Ovary (tissue), 10 donors: ENCODE measurements at places on chromosomes 1 and 21. TPM values are rescaled to one million over a fixed set of nuclear protein-coding genes. Genes with fewer than 3 reads are reported as not detected.
A peak's percentile ranks its signal among the peaks of the same experiment; 100 is the strongest.

- DNase-seq = peak; percentile 71
These were observed 2.5 kb upstream of the OLFML3 start for GRCh38 chr1:113976609-113977278.

DNA sequence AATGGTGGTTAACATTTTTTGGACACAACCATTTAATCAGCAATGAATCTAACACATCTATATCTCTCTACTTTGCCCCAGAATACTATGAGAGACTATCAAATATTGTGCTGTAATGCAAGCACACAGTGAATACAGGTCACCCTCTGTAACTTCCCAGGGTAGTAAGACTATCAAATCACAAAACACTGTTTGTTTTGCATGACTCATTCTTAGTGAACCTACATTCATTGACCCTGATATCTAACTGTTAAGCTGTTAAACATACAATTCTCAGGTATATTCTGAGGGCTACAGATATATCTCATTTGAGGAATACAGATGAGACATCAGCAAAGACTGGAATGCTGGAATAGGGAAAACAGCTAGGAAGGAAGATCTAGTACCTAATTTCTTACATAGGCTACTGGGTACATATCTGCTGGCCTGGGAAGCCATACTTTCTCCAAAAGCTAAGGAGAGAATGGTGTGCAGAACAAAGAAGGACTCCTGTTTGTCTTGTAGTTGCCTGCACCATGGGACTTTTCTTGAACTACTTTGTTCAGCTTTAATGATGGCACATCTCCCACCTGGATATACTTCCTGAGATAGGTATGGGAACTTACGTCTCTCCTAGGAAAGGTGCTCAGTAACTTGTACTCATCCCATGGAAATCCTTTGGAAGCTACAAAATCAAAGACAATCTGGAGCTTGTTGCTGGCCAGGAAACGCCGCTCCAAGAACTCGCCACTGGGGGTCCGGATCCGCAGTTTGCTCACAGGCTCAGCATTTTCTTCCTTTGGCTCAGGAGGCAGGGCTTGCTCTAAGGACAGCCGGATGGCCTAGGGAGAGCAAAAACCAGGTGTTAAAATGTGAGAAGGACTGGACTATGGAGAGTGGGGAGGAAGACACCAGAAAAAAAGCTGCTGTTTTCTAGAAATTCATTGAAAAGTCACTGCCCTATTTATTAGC is 51.9 kb upstream of the DMRTA2 start:
- no peak for DNase-seq

- DNase-seq = no peak
These were observed 5.1 kb downstream of the SDC3 start for GRCh38 chr1:30903343-30904034.

GRCh38 chr1:212760126-212760823 is 31.3 kb downstream of the NSL1 start:
- no peak for DNase-seq

GRCh38 chr1:30512914-30513265 is 210.5 kb downstream of the MATN1 start:
- no peak for DNase-seq

DNA sequence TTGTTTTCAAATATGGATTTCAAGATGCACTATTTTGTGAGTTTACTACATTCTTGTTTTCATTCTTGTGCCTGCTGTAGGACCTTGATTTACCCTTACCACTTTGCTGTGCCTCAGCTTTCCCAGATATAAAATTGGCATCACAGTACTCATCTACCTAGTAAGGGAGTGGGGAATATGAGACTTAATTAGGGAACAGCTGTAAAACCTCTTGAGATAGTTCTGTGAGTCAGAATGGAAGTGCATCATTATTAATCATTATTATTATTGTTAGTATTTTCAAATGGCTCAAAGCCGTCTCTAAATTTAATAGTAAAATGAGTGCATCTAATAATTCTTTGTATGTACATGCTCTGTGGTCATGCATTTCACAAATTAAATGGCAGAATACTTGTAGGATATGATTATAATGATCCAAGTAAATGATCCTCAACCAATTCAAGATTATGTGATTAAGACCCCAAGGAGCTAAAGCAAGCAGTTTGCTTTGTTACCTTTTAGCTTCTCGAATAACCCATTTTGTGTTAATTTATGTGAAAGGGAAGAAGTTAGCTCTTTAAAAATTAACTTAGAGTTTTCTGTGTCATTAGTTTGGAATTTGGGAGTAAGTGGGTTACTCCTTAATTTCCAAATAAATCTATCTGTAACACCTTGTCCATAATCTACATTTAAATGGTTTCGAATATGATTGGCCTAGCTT is 155.4 kb downstream of the NFIA start:
- no peak for DNase-seq

GRCh38 chr1:221719987-221720386 is 21.9 kb downstream of the DUSP10 start:
- DNase-seq = no peak

- no peak for DNase-seq
These were observed 89.3 kb upstream of the EDEM3 start for GRCh38 chr1:184843732-184844495.

GRCh38 chr1:119340861-119341261 is 27.7 kb upstream of the HAO2 start:
- DNase-seq = no peak

- DNase-seq = no peak
These were observed 4.7 kb upstream of the CAPZB start for GRCh38 chr1:19489996-19490395.

- DNase-seq = no peak
These were observed 89.5 kb upstream of the KCTD3 start for GRCh38 chr1:215477632-215478031.

DNA sequence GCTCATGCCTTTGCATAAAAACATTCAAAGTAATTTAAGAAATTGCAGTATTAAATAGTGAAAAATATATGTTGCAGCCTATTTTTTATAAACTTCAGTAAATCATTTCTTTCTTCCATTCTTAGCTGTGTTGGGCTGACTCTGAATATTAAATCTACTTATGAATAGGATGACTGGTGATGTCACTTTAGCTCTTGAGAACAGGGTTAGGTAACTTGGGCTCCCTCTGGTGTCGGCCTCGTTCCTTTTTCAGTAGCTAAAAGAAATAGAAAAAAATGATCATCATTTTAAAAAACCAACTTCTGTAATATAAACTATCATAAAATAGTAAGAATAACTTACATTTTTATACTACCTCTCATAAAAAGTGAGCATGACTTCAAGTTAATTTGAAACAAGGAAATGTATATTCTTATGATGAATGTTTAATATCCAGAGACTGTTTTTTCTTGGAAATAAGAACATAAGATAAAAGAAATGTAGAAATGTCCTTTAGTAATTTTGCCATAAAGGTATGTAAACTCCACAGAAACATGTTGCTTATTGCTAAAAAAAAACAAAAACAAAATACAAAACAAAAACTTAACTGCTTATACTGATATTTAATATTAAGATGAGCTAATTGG is 26.8 kb upstream of the NCAM2 start:
- DNase-seq = no peak

- no peak for DNase-seq
These were observed 23.2 kb downstream of the OR13G1 start for GRCh38 chr1:247656221-247656875.

GRCh38 chr1:172960454-172961208 is 90.1 kb downstream of the TNFSF18 start:
- DNase-seq = no peak

DNA sequence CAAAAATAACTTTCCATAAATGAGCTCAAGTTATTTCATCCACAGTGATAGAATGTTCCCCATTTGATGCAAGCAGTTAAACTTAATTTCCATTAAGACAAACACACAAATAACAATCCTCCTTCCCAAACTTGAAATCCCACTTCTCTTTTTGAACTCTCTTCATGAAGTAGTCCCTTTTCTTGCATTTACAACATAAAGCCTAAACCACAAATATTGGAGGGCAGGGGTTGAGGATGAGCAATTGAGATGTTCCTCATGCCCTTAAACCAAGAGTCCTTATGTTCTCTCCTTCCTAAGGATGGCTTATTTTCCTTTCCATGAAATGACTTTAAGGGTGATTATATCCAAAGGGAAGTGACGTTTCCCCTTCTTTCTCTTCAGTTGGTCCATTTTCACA is 228.8 kb downstream of the DISC1 start:
- DNase-seq = no peak

- DNase-seq = no peak
These were observed 30.7 kb downstream of the HSPG2 start for GRCh38 chr1:21906173-21907078.

DNA sequence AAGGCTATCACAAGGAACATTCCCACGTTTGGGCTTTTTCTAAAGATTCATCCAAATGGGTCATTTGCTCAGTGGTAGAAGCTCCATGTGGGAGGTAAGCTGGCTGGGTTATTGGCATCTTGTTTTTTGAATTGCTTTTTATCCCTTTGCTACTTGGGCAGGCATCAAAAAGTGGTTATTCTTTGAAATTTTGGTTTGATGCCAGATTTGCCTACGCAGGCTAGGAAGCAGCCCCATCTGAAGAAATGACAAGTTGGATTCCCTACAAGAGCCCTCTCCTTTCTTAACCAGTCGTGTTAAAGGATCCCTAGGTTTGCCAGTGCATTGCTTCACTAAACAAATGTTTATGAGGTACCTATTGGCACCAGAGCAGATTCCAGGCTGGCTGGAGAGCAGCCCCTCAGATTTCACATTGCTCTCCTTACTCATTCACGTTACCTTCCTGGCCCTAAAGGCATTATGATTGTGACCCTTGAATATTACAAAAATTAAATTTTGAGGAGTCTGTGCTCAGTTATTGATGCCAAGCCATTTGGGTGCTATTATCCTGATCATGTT is 38.8 kb downstream of the ARID1A start:
- DNase-seq = no peak

DNA sequence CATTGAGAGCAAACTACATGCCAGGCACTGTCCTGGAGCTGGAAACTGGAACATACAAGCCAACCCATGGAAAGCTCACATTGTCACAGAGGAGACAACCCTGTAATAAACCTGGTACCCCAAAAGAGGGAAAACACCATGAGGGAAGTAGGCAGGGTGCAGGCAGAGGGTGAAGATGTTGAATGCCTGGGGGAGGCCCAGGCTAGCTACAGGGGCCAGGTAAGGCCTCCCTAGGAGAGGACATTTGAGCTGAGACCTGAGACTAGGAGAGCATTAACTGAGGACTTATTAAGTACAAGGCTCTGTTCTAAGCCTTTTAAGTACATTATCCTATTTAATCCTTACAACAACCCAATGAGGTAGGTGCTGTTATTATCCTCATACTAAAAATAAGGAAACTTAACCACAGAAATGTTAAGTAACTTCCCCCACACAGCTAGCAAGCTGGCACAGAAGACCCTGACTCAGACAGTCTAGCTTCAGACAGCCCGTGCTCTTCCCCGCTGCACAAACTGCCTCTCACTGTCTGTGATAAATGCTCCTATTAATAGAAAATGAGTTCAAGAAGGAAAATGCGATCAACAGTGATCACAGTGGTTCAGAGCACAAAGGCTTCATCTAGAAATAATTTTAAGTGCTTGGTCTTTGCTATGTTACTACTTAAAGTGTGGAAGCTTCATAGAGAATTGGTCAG is 41.8 kb downstream of the ZNF281 start:
- no peak for DNase-seq

DNA sequence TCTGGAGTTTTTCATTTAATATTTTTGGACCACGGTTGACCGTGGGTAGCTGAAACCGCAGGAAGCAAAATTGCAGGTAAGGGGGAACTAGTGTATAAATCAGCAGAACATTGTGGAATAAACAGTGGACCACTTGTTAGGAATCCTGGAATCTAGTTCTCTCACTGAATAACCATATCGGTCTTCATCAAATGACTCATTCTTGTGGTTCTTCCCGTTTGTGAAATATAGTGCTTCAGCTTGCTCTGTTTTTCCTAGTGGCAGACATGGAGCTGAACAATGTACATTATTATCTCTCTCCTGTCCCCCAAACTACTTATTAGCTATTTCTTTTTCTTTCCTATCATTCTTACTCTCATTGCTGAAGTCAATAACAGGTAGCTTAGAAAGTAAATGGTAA is 61.9 kb downstream of the HSPA13 start:
- DNase-seq = no peak

DNA sequence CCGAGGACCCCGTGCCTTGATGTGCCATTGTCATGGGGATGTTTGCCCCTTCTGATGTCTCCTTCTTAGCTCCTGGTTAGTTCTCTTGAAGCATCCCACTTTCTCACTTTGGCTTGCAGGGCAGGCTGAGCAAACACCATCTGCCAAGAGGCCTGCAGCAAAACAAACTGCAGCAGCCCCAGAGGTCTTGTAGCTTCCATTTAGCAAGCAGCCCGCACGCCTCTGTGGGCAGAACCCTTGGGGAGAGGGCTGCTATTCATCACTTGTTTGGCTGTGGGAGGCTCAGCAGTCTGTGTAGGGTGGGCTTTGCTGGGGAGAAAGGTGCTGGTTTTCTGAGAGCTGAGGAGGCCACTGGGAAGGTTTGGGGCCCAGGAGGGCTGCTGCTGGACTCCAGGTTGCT is 56.7 kb downstream of the KCNC4 start:
- no peak for DNase-seq

GRCh38 chr1:215672482-215672881 is 105.4 kb downstream of the KCTD3 start:
- no peak for DNase-seq

- DNase-seq = no peak
These were observed 83.1 kb downstream of the WLS start for GRCh38 chr1:68149110-68149798.

- DNase-seq = peak; percentile 55
These were observed at the start of gene SLC22A15 for GRCh38 chr1:115976062-115976920. SLC22A15 (plus strand) TSS chr1:115976513; CDS start chr1:115976628, 115 bp downstream.

- DNase-seq = peak; percentile 81
These were observed 24.1 kb downstream of the THRAP3 start for GRCh38 chr1:36248250-36248894.

DNA sequence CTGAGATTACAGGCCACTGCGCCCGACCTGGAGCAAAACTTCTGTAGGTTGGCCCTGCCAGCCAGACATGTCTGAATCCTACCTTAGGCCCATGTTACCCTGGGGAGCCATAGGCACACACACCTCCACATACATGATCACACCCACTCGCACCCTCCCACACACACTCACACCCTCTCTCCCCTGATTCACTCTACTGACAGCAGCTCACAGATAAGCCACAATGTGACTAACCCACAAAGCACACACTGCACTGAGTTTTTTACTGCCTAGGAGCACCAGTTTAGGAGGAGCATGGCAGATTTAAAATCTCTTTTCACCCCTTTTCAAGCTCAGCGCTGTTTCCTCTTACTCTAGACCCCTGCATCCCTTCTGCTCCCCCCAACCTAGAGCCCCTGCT is 41.7 kb downstream of the SLC30A1 start:
- DNase-seq = no peak

GUCA2B gene
- polyA plus RNA-seq = not detected

TRIM67 gene
- 0.02 TPM for polyA plus RNA-seq

GMEB1 gene
- 6.8 TPM for polyA plus RNA-seq

LYPD8 gene
- polyA plus RNA-seq = not detected

TMPRSS3 gene
- polyA plus RNA-seq = 0.07 TPM

CD48 gene
- 17.6 TPM for polyA plus RNA-seq

CRYBG2 gene
- polyA plus RNA-seq = 0.11 TPM

CRABP2 gene
- polyA plus RNA-seq = 1.4 TPM

BEND5 gene
- polyA plus RNA-seq = 21.9 TPM

RAB13 gene
- polyA plus RNA-seq = 155 TPM

HES3 gene
- polyA plus RNA-seq = not detected

C1QC gene
- polyA plus RNA-seq = 52.8 TPM

ZNF670 gene
- 3.1 TPM for polyA plus RNA-seq

RXFP4 gene
- not detected for polyA plus RNA-seq
